Lung (tissue), 17 donors: ENCODE measurements at places on chromosomes 16 and 17. TPM values are rescaled to one million over a fixed set of nuclear protein-coding genes. Genes with fewer than 3 reads are reported as not detected.

DNA sequence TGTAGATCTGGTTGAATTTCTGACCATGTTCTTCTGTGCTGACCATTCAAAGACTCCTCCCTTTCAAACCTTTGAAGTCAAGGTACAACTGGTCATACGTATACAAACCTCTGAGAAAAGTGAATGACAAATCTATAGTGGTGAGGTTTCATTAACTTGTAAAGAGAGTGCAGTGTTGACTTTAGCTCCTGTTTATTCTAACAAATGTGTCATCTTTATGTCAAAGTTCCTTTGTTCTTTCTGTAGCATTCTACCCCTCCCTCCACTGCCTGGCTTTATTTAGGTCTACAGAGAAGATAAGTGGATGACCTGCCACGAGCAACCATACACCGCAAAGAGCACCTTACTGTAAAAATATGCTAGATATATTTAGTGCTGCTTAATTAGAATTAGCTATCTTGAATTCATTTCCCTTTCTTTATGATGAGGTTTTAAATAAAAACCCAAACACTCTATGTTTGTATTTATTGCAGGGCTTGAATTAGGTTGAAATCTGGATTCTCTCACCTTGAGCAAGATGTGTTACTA, 520.0 kb upstream of the CDH11 start:
- no peak for DNase-seq

The EPX gene
- 0.14 TPM for total RNA-seq

- no peak for DNase-seq
These were observed 2.6 kb downstream of the GID4 start for GRCh38 chr17:18041776-18042175.

The EPOP gene
- total RNA-seq: 0.40 TPM

DNA sequence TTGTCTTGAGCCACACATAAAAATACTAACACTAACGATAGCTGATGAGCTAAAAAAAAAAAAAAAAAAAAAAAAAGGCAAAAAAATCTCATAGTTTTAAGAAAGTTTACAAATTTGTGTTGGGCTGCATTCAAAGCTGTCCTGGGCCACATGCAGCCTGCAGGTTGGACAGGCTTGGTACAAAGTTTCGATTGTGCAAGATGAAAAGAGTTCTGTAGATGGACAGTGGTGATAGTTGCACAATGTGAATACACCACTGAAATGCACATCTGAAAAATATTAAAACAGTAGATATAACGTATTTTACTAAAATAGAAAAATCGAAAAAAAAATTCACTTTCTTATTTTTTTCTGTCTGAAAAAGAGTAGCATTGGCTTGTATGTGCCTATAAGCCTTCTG, 42.9 kb downstream of the AMFR start:
- no peak for DNase-seq

The TP53TG3 gene
- not detected for total RNA-seq

The PRAC2 gene
- not detected for total RNA-seq

DNA sequence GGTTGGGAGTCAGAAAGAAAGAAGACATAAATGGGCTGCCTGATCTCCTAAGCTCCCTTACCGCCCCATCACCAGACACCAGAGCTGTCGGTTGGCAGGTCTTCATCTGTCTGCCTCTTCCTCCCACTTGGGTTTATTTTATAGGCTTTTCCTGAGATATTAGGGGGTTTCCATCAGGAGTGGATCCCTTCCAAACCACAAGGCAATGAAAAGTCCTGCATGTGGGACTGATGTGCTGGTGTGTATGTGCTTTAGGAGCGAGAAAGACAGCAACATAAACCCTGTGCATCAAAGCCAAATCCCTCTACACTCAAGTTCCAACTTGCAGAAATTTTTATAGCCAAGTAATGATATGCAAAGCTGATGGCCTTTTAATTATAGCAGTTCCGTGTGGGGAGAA, 389.5 kb downstream of the SLC39A11 start:
- no peak for DNase-seq
